ENCODE measurements at places on chromosomes 5 and 9.

- DNase-seq, result no peak
Measured at GRCh38 chr9:113005777-113006176, 6.2 kb downstream of the ZNF883 start.

GRCh38 chr5:34523387-34523726 lies 132.8 kb upstream of the RAI14 start:
- DNase-seq, result no peak

GRCh38 chr5:114363837-114364236 lies 2.0 kb downstream of the KCNN2 start:
- DNase-seq, result no peak

- DNase-seq, result no peak
Measured at GRCh38 chr5:127335381-127335780, 44.8 kb downstream of the MEGF10 start.

- DNase-seq, result peak; percentile 82
Measured at GRCh38 chr5:150163547-150164059, 3.0 kb upstream of the CDX1 start.

- no peak for DNase-seq
Measured at GRCh38 chr5:35198686-35199085, 31.6 kb downstream of the PRLR start.

- no peak for DNase-seq
Measured at GRCh38 chr9:115596746-115597080, 478.8 kb upstream of the TNC start.

- DNase-seq, result no peak
Measured at GRCh38 chr5:139828207-139828895, 32.7 kb downstream of the PSD2 start.

DNA sequence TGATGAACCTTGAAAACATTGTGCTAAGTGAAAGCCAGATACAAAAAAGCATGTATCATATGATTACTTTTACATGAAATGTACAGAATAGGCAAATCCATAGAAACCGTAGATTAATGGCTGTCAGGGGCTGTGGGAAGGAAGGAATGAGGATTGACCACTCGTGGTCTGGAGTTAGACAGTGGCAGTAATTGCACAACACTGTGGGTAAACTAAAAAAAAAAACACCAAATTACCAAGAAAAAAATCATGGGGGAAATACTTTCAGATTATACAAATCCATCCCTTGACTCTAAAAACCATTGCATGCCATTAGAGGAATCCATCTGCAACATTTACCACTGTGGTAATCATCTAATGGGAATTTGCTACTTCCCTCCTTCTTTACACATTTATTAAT lies 140.0 kb downstream of the SIL1 start:
- DNase-seq, result no peak

DNA sequence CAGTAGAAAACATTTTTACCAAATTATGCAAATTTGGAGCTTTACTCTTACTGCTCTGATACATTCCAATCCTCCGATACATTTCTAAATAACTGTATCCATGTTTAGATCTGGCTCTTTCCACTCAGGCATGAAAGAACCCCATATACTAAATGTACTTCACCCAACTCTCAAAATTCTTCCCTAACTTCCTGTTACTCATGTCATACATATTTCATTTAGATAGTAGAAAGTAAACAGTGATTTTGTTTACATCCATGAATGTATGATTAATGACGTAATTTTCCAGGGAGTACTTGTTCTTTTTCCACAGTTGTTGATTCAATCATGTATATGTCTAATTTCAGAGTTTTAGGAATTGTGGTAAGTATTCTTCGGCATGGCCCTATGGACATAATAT lies 1426.5 kb upstream of the C9orf72 start:
- DNase-seq, result no peak

GRCh38 chr5:39432696-39433530 lies 8.1 kb upstream of the DAB2 start:
- no peak for DNase-seq

DNA sequence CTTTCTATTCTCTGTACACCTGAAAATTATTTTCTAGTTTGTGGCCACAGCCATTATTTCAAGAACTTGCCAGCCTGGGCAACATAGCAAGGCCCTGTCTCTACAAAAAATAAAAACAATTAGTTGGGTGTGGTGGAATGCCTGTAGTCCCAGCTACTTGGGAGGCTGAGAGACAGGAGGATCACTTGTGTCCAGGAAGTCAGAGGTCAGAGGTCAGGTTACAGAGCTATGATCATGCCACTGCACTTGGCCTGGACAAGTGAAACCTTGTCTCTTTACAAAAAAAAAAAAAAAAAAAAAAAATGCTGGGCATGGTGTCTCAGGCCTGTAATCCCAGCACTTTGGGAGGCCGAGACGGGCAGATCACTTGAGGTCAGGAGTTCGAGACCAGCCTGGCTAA lies 58.3 kb downstream of the HMGCR start:
- no peak for DNase-seq

- no peak for DNase-seq
Measured at GRCh38 chr5:116046261-116046660, 14.0 kb downstream of the ARL14EPL start.

DNA sequence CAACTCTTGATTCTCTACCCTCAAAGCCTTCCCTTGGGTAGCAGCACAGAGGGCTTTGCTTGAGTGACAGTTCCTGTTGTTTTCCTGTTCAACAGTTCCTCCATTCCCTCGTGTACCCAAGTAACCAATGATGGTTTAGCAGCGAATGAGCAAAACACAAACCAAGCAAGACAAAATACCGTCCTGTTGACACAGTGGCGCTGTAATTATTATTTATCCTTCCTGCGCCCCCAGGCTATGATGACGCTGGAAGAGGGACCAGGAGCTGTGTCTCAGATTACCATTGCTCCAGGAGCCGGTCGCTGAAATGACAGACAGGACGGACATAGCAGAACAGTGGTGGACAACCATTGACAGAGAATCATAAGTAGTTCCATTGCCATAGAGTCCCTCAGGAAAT lies 154.8 kb downstream of the GADD45G start:
- no peak for DNase-seq

GRCh38 chr5:157072508-157072907 lies 13.6 kb upstream of the HAVCR1 start:
- DNase-seq, result no peak

GRCh38 chr5:104412649-104413240 lies 850.2 kb upstream of the NUDT12 start:
- DNase-seq, result peak; percentile 5

DNA sequence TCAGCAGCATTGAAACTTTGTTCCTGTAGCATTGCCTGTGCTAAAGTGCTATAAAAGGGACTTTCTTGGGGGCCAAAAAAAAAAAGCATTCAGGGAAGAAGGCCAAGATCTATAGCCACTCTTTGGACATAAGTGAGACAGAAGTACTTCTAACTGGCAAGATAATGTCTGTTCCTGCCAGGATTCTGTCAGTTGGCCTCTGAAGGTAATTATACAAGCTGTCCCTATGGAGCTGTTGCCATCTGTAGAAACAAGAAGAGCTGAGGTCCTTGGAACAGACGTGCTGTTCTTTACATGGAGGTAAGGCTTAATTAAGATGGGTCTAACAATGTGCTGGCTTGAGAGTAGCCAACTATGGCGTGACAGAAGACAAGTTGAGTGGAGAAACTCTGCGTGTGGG lies 9.7 kb downstream of the KIF20A start:
- no peak for DNase-seq

GRCh38 chr9:18708429-18708828 lies 234.5 kb downstream of the ADAMTSL1 start:
- DNase-seq, result no peak

DNA sequence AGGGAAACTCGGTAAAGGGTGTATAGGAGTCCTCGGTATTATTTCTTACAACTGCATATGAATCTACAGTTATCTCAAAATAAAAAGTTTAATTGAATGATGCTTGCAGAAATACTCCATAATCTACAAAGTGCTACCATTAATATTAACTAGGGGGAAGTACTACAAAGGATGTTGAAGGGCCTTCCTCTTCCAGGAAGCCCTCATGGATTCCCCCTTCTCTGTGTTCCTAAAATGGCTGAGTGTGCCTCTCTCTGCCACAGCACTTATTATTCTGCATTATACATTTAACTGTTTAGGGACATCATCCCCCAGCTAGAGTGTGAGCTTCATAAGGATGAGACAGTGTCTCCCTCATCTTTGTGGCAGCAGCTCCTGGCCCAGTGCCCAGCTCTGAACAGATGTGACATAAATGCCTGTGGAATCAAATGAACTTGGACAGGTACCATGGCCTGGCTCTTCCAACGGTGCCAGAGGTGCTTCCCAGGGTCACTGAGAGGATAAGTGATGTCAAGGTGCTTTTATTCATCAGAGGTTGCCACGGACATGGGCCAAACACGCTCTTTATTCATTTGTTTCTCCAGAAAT lies 99.5 kb downstream of the PAX5 start:
- DNase-seq, result no peak

GRCh38 chr9:130451509-130452388 lies 7.0 kb downstream of the ASS1 start:
- DNase-seq, result peak; percentile 91

DNA sequence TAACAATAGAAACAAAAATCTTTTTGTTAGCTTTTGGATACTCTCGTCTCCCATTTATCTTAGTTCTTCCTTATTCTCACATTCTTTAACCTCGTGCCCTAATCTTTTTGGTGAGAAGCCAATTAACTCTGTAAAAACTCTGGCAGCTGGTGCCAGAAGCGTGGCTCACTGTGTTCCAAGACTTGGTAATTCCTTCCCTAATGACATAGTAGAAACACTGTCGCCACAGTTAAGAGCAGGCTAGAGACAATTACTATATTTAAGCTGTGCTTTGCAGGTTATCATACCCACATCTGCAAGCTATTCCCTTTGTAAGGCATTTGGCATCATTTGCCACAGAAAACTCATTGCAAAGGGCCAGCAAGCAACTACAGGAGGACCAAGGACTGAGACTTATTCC lies 160.9 kb upstream of the PIK3R1 start:
- DNase-seq, result no peak

DNA sequence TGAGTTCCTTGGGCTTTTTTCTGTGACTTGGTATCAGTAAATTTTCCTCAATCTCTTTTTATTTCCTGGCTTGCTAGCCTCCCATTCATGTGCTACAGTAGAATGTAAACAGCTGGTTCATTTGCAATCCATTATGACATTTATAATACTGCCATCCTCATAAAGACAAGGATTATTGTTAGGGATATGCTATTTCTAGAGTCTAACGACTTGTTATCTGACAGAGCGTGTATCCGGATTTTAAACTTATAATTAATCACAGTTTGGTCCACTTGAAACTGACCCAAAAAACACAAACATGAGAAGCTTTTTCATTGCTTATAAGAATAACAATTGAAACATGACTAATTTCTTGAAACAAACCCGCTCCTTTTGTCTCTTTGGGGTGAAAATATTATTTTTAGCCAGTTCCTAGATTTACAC lies 585.8 kb downstream of the TLE4 start:
- no peak for DNase-seq

DNA sequence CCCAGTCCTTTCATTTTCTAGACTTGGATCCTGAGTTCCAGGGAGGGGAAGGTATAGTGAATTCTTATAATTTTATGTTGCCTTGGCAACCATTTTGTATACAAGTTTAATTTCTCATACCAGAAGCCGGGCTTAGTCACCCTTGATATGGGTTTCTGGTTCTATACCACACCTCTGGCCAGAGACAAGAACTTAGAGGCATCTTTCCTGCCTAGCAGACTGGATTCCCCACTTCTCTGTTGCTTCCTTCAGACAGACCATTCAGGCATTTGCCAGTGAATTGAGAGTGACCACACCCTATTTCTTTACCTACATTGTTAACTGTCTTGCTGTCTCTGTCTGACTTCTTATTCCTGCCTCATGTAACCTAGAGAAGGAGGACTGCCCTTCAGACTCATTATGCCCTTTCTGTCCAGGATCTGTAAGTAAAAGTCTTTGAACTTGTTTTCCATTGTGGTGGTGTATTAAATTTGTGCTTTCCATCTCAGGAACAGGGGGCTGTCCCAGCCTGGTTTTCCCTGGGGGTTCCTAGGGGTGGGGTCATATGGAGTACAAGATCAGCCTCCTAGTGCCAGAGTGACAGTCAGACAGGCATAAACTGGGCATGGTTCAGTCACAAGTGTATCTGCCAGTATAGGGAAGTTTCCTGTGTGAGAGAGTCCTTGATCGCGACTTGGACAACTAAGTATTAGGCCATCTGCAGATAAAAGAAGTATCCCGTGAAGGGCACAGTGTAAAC lies 27.4 kb downstream of the TNFSF8 start:
- no peak for DNase-seq

GRCh38 chr9:21985964-21986667 lies 8.1 kb downstream of the CDKN2A start:
- DNase-seq, result no peak

DNA sequence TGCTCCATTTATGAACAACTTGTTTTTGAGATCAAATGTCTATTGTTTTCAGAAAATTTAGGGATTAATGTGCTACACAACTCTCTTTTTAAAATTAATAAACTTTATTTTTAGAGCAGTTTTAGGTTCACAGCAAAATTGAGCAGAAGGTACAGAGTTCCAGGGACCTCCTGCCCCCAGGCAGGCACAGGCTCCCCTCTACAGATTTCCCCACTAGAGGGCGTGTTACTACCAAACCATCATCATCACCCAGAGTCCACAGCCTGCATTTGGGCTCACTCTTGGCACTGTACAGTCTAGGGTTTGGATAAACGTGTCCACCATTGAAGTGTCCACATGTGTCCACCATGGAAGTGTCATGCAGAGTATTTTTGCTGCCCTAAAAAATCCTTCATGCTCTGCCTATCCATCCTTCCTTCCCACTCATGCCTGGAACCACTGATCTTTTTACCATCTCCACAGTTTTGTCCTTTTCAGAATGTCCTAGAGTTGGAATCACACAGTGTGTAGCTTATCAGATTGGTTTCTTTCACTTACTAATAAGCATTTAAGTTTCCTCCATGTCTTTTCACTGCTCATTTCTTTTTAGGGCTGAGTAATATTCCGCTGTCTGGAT lies 61.7 kb downstream of the MRPL36 start:
- DNase-seq, result peak; percentile 16

DNA sequence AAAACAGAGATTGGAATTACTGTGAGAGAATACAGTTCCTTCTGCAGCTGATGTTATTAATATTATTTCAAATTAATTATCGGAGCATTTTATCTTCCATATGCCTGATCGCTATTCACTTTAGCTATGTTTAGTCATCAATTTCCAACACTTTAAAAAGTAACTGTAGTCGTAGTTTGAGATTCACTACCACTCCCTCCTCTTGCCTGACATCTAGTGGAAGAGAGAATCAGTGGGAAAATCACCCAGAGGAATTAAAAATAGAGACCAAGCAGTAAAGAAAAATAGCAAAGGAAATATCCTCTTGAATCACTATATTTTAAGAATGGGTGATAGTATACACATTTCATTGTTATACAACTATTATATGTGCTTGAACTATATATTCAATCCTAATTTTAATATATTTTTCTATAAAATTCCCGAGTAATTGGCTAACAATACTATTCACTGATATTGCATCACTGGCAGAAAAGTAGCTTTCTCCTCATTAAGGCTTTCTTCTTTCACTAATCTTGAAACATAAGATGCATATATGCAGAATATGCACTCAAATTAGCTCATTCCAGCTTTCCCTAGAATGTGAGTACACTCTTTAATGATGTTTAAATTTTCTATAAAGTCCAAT lies 708.7 kb downstream of the CDH9 start:
- DNase-seq, result no peak
